ENCODE measurements at places on chromosomes 16 and 17.
A peak's percentile ranks its signal among the peaks of the same experiment; 100 is the strongest.

- DNase-seq = no peak
These were observed 106.3 kb upstream of the CRHR1 start for GRCh38 chr17:45677770-45678169.

DNA sequence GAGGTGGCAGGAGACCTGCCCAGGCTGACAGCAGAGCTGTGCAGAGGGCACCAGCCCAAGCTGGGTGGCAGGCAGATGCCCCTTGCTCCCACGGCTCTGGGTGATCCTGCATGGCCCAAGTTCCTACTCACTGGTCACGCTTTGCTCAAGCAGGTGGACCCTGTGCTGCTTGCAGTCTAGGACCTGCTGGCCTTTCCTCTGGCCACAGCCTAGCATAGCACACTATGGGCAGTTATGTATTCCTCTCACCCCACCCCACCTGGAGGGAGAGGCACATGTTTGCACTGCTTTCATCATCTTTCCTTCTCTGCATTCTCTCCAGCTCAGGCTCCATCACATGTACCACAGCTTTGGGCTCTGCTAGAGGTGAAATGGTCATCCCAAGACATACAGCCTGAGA, 19.6 kb upstream of the SREBF1 start:
- DNase-seq = no peak

DNA sequence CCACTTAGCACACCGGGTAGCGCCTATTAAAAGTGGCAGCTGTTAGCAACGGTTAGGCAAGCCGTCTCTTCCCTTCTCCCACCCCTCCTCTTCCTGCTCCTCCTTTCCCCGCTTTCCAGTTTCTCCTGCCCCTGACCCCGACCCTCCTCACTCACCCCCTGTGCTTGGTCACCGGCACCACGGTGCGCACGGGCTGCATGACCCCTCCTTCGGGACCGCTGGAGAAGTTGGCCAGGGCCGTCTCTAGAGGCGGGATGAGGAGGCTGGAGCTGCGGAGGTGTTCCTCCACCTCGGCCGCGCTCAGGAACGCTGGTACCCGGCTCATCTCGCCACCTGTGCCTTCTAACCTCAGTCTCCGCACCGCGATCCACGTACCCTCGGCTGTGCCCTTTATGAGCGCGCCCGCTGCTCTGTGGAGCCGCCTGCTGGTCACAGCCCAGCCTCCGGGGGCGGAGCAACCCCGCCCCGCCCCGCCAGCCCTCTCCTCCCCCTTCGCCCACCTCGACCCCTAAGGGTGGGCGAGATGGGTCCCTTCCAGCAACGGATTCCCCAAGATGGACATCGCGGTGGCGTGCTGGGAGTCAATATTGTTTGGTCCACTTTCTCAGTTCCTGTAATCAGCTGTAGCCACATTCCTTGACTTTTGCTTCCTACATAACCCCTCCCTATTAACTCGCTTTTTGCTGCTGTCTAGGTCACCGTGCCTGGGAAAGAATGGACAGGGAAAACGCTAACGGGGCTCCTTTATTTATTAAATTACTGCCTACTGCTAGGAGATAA, at the start of gene CRYM:
Gene CRYM, minus strand, starts transcription at position 364 of the 780 bp plus-strand sequence. Its CDS starts 39 bp downstream, at position 325.
- peak; percentile 53 for DNase-seq

DNA sequence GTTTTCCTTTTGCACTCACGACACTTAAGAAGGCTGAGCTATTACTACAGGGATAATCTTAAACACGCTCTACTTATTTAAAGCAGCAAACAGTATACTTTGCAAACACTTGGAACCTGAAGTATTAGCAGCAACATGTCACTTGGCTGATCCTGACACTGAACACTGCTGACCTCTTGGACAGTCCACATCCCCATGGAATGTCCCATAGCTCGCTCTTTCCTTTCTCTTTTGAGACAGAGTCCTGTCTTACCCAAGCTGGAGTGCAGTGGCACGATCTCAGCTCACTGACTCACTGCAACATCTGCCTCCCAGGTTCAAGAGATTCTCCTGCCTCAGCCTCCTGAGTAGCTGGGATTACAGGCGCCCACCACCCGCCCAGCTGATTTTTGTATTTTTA, 26.4 kb downstream of the SMYD4 start:
- no peak for DNase-seq
